ENCODE measurements at places on chromosomes 12 and 14. TPM values are rescaled to one million over a fixed set of nuclear protein-coding genes. Genes with fewer than 3 reads are reported as not detected.

The BHLHE41 gene
- 1.7 TPM for total RNA-seq

The KRT75 gene
- total RNA-seq: 1.4 TPM

The BMP4 gene
- total RNA-seq: 73.5 TPM

The ABCD2 gene
- total RNA-seq: under 0.01 TPM

The GZMB gene
- not detected for total RNA-seq
